ENCODE measurements at places on chromosomes 4 and X.

GRCh38 chr4:186285147-186285546, 19.2 kb downstream of the F11 start:
- H3K36me3 ChIP-seq: no peaks in the 10 kb centered on the region
- no peaks in the 10 kb centered on the region for H3K4me1 ChIP-seq
- H3K27ac ChIP-seq: no peak overlapping the region

- H3K4me1 ChIP-seq: no peaks in the 10 kb centered on the region
- H3K27ac ChIP-seq: peak overlapping the region; percentile 12
- H3K27me3 ChIP-seq: no peaks in the 10 kb centered on the region
- peak; percentile 45 for DNase-seq
Measured at GRCh38 chr4:139603576-139604410, 47.8 kb upstream of the SETD7 start.

DNA sequence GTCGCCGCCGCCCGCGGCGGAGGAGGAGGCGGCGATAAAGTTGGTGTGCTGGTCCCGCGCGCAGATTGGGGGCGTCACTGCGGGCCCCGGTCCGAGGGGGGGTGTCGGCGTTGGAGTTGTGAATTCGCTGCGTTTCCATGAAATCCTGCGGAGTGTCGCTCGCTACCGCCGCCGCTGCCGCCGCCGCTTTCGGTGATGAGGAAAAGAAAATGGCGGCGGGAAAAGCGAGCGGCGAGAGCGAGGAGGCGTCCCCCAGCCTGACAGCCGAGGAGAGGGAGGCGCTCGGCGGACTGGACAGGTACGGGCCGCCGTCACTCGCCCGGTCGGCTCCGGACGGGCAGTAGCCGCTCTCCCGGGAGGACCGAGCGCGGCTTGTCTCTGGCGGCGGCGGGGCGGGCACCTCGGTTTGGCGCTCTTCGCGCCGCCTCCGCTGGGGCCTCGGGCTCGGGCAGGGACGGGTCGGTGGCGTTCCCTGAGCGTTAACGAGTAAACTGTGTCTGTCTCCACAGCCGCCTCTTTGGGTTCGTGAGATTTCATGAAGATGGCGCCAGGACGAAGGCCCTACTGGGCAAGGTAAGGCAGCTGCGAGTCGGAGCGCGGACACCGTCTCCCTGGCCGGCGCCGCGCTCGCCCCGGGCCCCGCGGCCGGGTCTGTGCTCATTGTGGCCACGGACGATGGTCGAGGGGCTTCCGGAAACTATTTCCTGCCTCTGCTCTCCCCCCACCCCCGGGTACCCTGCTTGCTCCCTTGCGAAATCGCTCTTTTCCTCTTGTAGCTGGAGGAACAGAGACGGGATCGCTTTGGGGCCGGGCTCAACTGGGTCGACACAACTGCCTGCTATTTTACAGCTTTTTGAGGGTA, 658 bp downstream of the KDM6A start:
- H3K4me3 ChIP-seq: peak overlapping the region; percentile 93
- DNase-seq: peak; percentile 62
- H3K36me3 ChIP-seq: no peaks in the 10 kb centered on the region
- H3K27ac ChIP-seq: peak overlapping the region; percentile 96
- peaks cover 11% of the 10 kb centered on the region for H3K4me1 ChIP-seq

GRCh38 chr4:27592738-27593137, 732.1 kb downstream of the STIM2 start:
- no peak overlapping the region for H3K4me3 ChIP-seq
- H3K36me3 ChIP-seq: no peaks in the 10 kb centered on the region
- no peaks in the 10 kb centered on the region for H3K4me1 ChIP-seq
- no peaks in the 10 kb centered on the region for H3K27me3 ChIP-seq
- DNase-seq: no peak

- no peak overlapping the region for H3K27ac ChIP-seq
- DNase-seq: no peak
- no peaks in the 10 kb centered on the region for H3K27me3 ChIP-seq
- H3K36me3 ChIP-seq: no peaks in the 10 kb centered on the region
- no peak overlapping the region for H3K4me3 ChIP-seq
- H3K4me1 ChIP-seq: no peaks in the 10 kb centered on the region
Measured at GRCh38 chr4:170008371-170008770, 17.8 kb downstream of the MFAP3L start.

- H3K4me3 ChIP-seq: no peak overlapping the region
- no peaks in the 10 kb centered on the region for H3K4me1 ChIP-seq
- no peak for DNase-seq
- no peak overlapping the region for H3K27ac ChIP-seq
Measured at GRCh38 chrX:24335871-24336270, 22.0 kb upstream of the SUPT20HL2 start.

DNA sequence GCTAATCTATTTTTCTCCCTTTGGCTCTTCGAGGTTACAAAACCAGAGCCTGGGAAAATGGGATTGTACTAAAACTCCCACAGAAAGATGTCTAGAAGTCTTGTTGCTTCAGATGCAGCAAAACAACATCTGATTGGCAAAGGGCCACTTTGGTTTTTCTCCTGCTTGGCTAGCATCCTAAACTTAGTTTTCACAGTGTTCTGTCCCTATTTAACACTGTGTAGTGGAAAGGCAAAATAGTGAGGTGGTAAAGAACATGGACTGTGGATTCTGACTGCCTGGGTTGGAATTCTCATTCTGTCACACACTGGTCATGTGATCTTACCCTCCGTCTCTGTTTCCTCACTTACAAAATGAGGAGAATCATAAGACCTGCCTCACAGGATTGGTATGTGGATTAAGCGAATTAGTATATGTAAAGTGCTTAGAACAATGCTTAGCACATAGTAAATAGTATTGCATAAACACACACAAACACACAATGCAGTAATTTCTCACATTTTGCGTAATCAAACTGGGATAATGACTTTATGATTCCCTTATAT, 23.5 kb downstream of the TIGD2 start:
- H3K4me1 ChIP-seq: no peaks in the 10 kb centered on the region
- no peaks in the 10 kb centered on the region for H3K27me3 ChIP-seq
- no peaks in the 10 kb centered on the region for H3K36me3 ChIP-seq
- H3K4me3 ChIP-seq: no peak overlapping the region

GRCh38 chr4:147768113-147768512, 36.2 kb downstream of the ARHGAP10 start:
- no peaks in the 10 kb centered on the region for H3K4me1 ChIP-seq
- H3K27ac ChIP-seq: no peak overlapping the region
- no peak for DNase-seq
- no peak overlapping the region for H3K4me3 ChIP-seq

DNA sequence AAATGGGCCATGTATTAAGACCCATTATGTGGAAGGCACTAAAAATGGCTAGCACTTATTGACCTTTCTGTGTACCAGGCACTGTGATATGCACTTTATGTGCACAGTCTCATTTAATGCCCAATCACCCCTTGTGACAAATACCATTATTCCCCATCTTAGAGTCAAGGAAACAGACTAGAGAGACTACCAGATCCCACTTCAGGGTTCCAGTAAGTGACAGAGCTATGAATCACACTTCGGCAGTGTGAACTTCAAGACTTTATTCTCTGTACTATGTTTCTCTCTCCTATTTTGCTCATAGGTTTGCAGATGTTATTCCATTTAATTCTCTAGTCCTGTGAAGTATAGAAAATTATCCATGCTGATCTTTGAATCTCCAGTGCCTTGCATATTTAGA, 107.0 kb downstream of the NFKB1 start:
- peaks cover 22% of the 10 kb centered on the region for H3K36me3 ChIP-seq
- H3K4me3 ChIP-seq: no peak overlapping the region
- no peak for DNase-seq
- no peak overlapping the region for H3K27ac ChIP-seq
- no peaks in the 10 kb centered on the region for H3K4me1 ChIP-seq

DNA sequence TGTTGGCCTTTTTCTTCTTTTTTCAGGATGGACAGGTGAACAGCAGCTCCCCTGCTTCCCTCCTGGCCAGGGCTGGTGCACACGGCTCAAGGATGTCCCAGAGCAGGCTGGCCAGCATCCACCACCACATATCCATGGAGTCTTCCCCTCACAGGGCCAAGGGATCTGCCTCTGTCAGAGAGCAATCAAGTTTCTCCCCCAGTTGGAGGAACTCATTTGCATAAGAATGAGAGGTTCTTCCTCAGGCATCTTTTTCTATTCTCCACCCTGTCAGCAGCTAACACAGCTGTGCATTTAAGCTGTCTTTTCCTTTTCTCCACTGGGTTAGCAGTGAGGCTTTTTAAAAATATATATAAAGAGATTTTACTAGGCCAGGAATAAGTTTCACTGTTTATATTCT, 143.8 kb downstream of the ANAPC10 start:
- no peak overlapping the region for H3K4me3 ChIP-seq
- H3K27ac ChIP-seq: no peak overlapping the region
- DNase-seq: no peak
- H3K36me3 ChIP-seq: no peaks in the 10 kb centered on the region
- no peaks in the 10 kb centered on the region for H3K27me3 ChIP-seq

DNA sequence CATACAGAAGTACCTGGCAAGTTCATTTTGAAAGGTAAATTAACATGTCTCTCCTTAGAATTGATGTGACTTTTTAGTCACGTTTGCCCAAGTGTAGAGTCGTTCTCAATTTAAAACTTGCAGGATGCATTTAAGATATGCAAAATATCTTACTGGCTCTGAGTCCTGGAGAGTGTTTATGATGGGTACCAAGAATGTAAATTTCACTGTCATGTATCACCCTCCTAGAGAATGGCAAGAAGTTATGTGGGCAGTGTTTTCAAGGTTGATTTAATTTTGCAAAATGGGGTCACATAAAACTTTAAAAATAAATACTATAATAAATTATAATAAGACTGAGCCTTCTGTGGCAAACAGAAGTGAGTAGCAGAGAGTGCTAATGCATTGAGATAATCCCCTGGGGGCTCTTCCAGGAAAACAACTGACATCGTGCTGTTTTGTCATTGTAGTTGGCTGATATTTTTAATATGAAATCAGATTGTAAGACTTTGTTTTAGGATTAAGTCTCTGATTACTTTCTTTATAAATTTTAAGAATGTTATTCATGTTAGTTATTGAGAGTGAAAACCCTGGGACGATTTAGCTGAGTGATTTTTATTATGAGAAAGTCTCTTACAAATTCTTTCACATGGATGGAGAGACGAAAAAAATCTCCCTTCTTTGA, 103.0 kb downstream of the AFF1 start:
- H3K27me3 ChIP-seq: no peaks in the 10 kb centered on the region
- H3K4me1 ChIP-seq: peaks cover 57% of the 10 kb centered on the region
- H3K36me3 ChIP-seq: no peaks in the 10 kb centered on the region
- no peak overlapping the region for H3K27ac ChIP-seq
- no peak for DNase-seq

- DNase-seq: no peak
- no peak overlapping the region for H3K27ac ChIP-seq
- no peaks in the 10 kb centered on the region for H3K27me3 ChIP-seq
- no peaks in the 10 kb centered on the region for H3K4me1 ChIP-seq
Measured at GRCh38 chrX:22970861-22971260, 28.9 kb upstream of the DDX53 start.

- H3K4me1 ChIP-seq: no peaks in the 10 kb centered on the region
- no peak for DNase-seq
- H3K36me3 ChIP-seq: no peaks in the 10 kb centered on the region
- no peak overlapping the region for H3K27ac ChIP-seq
- H3K4me3 ChIP-seq: no peak overlapping the region
Measured at GRCh38 chr4:147578051-147578476, 39.1 kb upstream of the TMEM184C start.

DNA sequence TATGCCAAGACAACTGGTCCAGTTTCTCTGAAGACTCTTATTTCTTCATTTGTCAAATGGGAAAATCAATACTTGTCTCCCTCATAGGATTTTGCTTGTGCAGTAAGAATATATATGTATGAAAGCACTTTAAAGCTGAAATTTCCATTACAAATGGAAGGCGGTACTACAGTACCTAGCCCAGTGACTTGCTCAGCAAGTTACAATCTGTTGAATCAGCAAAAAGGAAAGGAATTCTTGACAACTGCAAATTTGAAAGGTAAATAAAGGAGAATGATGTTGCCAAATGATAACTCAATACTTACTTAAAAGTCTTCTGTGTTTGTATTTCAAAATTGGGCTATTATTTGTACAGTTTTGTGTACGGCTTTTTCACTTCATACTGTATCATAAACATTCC, 71.1 kb downstream of the PKD2 start:
- no peaks in the 10 kb centered on the region for H3K27me3 ChIP-seq
- H3K4me1 ChIP-seq: no peaks in the 10 kb centered on the region
- H3K4me3 ChIP-seq: no peak overlapping the region
- H3K27ac ChIP-seq: no peak overlapping the region
- H3K36me3 ChIP-seq: peaks cover 9% of the 10 kb centered on the region

- H3K27ac ChIP-seq: no peak within 1 kb of the TSS
- H3K4me1 ChIP-seq: no peaks in the 10 kb centered on the region
- peaks cover 9% of the 10 kb centered on the region for H3K27me3 ChIP-seq
- peak; percentile 57 for DNase-seq
Measured at GRCh38 chr4:80266253-80266901, at the start of gene FGF5. TSS of gene FGF5 (plus strand) at chr4:80266664. CDS start at chr4:80266825, 161 bp downstream.

DNA sequence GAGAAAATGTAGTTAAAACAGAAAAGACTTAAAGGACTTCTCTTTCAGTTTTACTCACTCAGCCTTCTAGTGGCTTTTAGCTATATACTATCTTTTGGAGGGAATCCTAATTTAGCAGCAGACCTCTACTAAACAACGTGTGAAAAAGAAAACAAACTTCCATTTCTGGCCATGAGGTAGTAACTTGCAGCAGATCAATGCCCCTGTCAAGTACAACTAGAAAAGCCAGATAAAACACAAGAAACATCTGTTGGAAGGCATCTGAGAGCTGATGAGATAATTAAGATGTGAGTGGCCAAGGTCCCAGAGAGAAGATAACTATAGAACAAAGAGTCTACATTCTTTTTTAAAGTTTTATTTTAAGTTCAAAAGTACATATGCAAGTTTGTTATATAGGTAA, 101.7 kb downstream of the CORIN start:
- H3K4me1 ChIP-seq: peaks cover 4% of the 10 kb centered on the region
- no peak overlapping the region for H3K27ac ChIP-seq
- H3K4me3 ChIP-seq: no peak overlapping the region
- no peak for DNase-seq

DNA sequence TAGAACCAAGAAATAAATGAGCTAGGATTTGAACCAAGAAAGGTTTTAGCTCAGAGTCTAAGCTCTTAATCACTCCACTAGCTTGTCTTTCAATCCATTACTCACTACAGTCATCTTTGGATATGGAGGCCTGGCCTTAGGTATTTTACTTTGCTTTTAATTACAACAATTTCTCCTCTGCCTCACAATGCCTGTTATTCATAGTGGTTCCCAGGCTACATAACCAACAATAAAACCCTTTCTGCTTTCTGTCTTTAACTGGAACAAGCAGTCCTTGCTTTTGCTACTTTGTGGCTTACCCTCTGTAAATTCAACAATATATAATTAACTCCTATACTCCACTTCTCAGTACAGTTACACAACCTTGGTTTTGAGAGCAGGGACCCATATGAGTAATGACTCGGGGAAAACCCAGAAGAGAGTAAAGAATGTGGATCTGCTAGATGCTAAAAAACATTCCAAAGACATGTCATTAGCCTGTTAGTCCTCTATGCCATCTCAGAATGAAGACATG, 94.7 kb upstream of the NAP1L5 start:
- H3K4me3 ChIP-seq: no peak overlapping the region
- no peaks in the 10 kb centered on the region for H3K27me3 ChIP-seq
- no peak for DNase-seq
- H3K27ac ChIP-seq: peak overlapping the region; percentile 28
